LNCaP clone FGC (cell line): ENCODE measurements at places on chromosomes 11 and 22.
A peak's percentile ranks its signal among the peaks of the same experiment; 100 is the strongest.

DNA sequence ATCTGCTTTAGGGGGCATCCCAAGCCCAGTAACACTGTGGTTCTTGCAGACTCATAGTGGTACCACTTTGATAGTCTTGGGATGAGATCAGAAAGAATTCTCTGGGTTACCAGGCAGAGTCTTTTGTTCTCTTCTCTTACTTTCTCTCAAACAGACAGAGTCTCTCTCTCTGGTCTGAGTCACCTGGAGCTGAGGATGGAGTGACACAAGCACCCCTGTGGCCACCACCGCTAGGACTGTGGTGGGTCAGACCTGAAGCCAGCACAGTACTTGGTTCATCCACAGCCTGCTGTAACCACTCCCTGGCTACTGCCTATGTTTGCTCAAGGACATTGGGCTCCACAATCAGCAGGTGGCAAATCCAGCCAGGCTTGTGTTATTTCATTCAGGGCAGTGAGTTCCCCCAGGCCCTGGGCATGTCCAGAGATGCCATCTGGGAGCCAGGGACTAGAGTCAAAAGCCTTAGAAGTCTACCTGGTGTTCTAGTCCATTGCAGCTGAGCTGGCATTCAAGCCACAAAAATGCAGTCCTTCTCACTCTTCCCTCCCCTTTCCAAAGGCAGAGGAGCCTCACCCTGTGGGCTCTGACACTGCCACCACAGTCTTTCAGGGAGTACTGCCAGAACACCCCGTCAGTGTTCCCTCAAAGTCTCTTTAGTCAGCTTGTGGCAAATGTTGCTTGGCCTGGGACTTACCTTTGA is 29.9 kb downstream of the ENDOD1 start:
- DNase-seq = no peak

DNA sequence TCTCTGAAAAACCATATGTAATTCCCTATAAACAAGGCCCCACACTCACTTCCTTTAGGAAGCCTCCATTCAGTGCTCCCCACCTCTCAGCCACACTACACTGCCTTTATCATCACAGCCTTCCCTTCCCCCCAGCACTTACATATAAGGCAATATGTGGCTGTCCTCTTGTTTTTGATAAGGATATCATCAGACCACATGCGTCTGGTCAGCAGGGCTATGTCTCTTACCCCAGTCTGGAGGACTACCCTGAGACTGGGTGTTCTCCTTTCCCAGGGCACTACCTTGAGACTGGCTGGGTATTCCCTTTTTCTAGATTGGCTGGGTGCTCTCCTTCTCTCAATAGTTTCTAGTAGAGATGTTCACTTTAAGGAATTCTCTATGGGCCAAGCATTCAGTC is 7.8 kb downstream of the KCNE3 start:
- no peak for DNase-seq

- peak; percentile 50 for DNase-seq
These were observed 525 bp downstream of the DGCR2 start for GRCh38 chr22:19121631-19122142.

DNA sequence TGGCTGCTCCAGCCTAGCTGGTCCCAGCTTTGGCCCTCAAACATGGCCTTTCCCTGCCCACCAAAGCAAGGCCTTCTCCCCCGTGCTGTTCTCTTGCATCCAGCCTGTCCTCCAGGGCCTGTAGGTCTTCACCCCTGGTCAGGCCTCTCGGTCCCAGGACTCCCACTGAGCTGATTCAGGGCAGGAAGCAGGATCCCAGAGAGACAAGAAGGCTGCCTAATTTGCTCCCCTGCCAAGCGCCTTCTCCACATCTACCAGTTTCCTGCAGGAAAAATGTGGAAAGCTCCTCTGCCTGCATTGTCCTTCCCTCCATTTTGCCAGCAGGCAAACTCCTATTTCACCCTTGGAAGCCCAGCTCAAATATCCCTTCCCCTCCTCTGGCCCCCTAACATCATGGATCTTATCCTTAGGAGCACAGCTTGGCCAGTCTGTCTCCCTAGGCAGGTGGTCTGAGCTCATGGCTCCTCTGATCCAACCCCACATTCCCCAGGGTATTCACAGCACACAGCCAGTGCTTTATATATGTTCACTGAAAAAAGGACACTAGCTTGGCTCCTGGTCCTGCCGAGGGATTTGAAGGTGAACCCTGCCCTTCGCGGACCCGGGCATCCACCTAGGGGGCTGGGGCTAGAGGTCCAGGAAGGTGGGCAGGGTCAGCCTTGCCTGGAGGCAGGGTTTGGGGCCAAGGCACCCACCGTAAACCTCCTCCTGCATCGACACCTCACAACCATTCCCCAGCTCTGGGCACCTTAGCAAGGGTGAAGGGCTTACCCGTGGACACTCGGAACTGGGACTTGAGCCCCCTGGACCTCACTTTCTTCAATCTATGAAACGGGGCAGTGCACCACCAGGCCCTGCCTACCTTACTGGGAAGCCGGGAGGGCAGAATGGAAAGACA is 968 bp downstream of the RHBDD3 start:
- DNase-seq = no peak

- no peak for DNase-seq
These were observed 47.7 kb downstream of the BBOX1 start for GRCh38 chr11:27088353-27088752.

GRCh38 chr22:24097961-24098391 is 83.3 kb upstream of the SUSD2 start:
- DNase-seq = no peak

GRCh38 chr11:118623269-118623655 is 15.8 kb downstream of the PHLDB1 start:
- no peak for DNase-seq

GRCh38 chr22:21101877-21102638 is 56.3 kb downstream of the LRRC74B start:
- DNase-seq = no peak

DNA sequence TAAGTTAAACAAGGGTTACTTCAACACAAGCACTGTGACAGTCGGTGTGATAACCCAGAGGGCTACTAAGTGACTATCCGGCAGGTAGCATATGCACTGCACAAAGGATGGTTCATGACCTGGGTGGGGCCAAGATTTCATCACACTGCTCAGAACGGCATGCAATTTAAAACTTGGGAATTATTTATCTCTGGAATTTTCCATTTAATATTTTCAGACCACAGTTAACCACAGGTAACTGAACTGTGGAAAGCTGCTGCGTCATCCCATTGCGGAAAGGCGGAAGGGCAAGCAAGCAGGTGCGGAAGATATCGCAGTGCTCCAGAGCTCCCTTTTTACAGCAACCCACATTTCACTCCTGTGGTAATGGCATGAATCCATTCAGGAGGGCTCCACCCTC is 540.8 kb downstream of the INSC start:
- DNase-seq = no peak

DNA sequence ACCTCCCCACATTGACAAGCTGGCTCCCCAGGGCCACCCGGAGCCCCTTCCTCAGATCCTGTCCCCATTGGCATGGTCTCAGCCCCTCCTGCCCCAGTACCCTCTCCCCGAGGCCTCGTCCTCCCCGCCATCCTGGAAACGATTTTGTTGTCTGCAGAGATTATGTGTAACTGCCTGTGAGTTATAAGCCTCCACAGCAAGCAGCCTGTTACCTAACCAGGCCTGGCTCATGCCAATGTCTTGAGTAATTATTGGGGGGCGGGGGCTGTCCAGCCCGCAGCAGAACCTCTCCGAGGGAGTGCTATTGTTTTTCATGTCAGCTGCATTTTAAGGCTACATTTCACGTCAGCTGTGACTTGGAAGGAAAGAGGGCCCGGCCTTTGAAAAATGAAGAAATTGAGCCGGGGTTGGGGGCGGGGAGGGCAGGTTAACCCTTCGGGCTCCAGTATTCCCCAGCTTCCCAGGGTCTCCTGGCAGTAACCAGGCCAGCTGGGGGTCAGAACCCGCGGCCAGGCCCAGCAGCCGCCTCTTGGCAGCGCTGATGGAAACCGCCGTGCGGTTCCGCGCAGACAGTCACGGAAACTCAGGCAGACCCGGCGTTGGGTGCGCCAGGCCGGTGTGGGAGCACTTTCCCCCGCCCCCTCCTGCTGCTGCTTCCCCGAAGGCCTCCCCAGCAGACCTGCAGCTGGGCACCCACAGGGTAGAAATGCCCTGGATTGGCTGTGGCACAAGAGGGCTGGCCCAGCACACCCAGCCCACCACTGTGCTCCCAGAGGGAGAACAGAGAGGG is 59.5 kb downstream of the CDKN1C start:
- no peak for DNase-seq

DNA sequence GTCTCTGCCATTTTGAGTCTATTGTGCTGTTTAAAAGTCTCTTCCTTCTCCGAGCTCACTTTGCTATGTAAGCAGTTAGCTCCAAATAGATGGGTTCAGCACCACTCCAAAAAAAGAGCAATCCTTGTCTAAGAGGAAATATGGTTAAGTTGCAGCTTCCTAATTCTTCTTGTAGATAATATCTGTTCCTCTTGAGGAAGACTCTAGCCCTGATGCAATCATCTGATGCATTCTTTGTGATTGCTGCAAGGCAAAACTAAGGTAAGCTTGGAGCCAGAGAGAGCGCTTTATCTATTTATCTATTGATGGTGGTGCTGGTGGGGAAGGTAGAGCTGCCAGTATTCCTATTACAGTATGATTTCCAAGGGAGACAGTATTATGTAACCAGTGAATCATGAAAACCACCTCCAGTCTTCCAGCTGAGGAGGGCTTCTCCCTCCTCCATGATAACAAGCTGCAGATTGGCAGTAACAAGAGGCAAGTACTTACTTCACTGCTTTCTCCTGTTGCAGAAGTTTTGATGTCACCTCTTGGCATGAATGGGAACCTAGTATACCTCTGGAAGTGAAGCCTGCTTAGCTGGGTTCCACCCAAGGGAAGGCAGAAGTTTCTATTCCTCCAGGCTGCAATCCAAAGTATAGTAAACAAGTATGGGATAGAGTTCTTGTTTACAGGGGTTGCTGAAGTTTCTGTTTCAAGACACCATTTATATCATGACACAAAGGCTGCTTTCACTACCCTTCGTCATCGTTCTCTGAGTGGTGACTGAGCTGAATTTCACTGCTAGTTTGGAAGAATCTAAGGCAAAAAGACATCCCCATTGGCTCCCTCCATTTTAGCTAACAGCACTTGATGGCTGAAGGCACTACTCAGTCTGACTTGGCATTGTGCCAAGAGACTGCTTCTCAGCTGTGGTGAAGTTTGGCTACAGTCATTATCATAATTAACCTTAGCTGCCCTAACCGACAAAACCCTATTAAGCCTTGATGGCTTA is 49.7 kb downstream of the FDX1 start:
- DNase-seq = no peak

DNA sequence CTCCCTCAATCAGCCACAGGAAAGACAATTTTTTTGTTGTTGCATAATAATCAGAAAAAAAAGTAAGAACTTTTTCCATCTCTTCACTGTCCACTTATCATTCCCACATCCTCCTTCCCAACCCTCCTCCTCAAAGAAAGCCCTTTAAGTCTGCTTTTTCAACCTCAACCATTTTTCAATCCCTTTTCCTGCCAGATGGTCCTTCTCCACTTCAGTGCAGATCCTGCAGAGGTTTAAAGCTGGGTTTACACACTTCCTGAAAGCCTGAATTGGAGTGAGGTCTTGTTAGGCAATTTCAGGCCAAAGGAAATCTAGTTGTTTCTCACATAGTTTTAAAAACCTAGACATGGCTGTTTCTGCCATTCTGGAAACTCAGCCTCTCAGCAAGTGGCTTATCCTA is 78.3 kb downstream of the RPL27A start:
- DNase-seq = no peak

- no peak for DNase-seq
These were observed 97.4 kb downstream of the NTM start for GRCh38 chr11:131467645-131468394.

DNA sequence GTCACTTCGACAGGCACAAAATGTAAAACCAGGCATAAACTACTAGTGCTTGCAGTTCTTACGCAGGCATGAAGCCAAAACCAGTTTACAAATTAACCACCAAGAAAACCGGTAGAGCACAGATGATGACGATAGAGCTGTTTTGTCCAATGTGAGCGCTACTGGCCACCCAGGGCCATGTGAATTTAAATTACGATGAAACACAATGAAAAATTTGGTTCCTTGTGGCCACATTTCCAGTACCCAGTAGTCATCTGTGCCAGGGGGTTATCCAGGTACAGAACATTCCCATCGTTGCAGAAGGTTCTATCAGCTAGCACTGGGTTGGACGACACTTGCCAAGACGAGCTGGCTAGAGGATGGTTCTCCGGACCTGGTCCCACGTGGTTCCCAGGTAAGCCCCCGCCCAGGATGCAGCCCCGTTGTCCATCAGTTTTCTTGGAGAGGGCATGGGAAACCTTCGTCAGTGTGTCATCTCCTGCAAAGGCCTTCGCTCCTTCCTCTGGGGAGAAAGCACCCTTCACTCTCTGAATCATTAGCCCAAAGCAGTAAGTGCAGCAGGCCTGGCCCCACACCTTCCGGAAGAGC is 1.1 kb upstream of the CD81 start:
- peak; percentile 69 for DNase-seq

DNA sequence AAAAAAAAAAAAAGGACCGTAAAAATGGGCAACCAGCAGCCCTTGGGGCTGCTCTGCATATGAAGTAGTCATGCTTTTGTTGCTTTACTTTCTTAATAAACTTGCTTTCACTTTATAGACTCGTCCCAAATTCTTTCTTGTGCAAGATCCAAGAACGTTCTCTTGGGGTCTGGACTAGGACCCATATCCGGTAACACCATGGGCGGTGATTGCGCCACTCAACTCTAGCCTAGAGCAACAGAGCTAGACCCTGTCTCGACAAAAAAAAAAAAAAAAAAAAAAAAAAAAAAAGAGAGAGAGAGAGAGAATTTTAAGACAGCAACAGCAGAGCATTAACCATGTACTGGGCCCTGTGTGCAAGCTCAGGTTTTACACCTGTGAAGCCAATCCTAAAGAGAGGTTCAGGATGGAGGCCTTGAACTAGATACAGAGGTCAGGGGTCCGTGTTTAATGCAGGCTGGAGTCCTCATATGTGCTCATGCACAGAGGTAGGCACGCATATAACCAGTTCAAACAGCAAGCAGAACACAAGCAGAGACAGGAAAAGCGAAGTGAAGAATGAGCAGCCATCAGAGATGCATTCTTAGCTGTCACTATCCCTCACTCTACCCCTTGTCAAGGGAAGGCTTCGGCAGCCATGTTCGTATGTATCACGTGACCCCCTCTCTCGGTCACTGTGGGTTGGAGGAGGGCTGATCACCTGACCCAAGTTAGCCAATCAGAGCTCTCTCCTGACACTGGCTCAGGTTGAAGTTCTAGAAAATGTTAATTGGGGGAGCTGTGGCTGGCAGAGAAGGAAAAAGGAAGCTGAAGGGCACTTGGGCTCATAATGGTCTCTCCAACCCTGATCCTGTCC is 16.7 kb upstream of the SYT12 start:
- no peak for DNase-seq

GRCh38 chr22:25656724-25657123 is 85.3 kb upstream of the MYO18B start:
- no peak for DNase-seq

- no peak for DNase-seq
These were observed 47.3 kb downstream of the NRXN2 start for GRCh38 chr11:64675450-64676260.

DNA sequence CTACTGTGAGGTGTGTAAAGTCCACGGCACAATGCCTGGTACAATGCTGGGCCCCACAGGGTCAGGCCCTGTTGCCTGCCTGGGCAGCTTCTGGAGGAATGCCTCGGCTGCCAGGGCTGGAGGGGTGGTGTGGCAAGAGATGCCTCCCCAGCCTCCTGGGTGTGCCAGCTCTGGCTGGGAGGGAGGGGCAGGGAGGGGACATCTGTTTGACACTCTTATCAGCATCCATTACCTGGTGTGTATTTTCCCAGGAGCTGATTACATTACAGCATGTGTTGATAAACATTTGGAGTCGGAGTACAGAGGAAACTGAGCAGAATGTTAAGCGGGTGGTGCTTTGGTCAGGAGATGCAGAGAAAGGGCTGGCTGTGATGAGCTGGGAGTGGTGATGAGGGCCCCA is 11.0 kb upstream of the NECTIN1 start:
- DNase-seq = no peak

GRCh38 chr11:95379479-95379878 is 148.5 kb upstream of the SESN3 start:
- no peak for DNase-seq
